ENCODE measurements at places on chromosomes 6 and 20.

GRCh38 chr20:1509237-1509636 lies 18.0 kb upstream of the SIRPB2 start:
- ATAC-seq: no peak

- no peak for ATAC-seq
Measured at GRCh38 chr20:51216850-51217249, 193.9 kb upstream of the KCNG1 start.

- no peak for ATAC-seq
Measured at GRCh38 chr6:166928644-166929541, 27.5 kb downstream of the RNASET2 start.

- no peak for ATAC-seq
Measured at GRCh38 chr20:36407199-36407733, 101.1 kb downstream of the DLGAP4 start.
